ELR (cell line): ENCODE measurements at places on chromosomes 4 and X.

- DNase-seq, result no peak
These were observed 27.5 kb upstream of the MXD4 start for GRCh38 chr4:2289311-2289954.

- DNase-seq, result peak; percentile 71
These were observed 57.1 kb upstream of the NPFFR2 start for GRCh38 chr4:71974681-71975080.

DNA sequence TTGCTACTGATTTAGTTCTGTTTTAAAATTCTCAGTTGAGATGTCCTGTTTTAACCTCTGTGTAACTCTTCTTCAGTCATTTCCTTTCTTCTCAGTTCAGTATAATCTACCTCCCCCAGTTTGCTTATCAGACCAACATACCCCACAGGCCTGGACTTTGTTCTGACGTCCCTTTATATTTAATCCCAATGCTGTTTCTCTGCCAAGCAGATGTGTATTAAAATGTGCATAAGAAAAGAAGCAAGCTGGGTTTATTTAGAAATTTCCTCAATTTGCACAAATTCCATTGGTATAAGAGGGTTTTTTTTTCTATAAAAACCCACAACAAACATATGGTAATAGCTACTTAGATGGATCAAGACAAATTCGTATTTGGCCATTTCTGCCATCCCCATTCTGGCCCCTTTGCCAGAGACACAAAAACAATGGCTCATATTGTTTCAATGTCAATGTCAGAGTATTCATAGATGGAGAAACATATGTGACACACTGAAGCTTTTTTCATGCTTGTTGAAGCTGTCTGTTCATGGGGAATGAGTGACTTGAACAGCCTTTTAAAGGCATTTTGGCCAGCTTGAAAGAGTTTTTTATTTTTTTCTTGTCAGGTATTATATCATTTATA, 24.5 kb downstream of the HCCS start:
- no peak for DNase-seq

GRCh38 chrX:27660878-27661277, 70.7 kb downstream of the DCAF8L2 start:
- no peak for DNase-seq

- DNase-seq, result no peak
These were observed 2.8 kb upstream of the TIFA start for GRCh38 chr4:112288455-112288854.

- peak; percentile 33 for DNase-seq
These were observed 54.3 kb upstream of the PUDP start for GRCh38 chrX:7202206-7202605.

DNA sequence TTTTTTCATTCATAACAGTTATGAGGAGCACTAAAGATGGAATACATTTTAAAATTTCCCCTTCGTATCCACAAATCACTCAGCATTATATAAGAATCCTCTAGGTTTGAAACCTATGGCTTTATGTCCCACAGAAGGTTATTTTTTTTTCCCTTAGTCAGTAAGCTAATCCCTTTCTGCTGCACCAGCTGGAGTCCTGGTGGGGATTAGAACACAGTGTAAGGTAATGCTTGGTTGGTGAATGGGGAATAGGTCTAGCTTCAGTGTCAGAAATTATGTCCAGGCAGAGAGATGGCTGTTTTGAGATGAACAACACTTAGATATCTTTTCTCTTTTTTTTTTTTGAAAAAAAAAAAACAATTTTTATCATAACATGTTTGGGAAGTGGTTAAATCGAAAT, 116.6 kb downstream of the RASGEF1B start:
- DNase-seq, result no peak

DNA sequence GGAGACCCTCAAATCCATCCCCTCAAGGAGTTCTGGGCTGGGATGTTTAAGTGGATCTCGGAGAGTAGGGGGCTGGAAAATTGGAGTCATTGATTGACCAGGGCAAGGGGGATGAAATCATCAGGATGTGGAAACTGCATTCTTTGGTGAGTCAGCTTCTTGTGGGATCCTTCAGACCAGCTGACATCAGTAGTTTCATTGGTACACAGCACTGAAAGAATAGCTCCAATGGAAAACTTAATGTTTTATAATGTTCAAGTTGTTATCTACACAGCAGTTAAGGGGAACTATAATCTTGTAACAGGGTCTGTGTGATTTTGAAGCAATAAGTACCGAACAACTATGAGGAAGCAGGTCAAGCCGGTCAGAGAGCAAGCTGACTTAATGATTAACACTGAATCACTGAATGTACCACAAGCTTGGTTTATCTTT, 506.1 kb downstream of the RPA4 start:
- peak; percentile 77 for DNase-seq

DNA sequence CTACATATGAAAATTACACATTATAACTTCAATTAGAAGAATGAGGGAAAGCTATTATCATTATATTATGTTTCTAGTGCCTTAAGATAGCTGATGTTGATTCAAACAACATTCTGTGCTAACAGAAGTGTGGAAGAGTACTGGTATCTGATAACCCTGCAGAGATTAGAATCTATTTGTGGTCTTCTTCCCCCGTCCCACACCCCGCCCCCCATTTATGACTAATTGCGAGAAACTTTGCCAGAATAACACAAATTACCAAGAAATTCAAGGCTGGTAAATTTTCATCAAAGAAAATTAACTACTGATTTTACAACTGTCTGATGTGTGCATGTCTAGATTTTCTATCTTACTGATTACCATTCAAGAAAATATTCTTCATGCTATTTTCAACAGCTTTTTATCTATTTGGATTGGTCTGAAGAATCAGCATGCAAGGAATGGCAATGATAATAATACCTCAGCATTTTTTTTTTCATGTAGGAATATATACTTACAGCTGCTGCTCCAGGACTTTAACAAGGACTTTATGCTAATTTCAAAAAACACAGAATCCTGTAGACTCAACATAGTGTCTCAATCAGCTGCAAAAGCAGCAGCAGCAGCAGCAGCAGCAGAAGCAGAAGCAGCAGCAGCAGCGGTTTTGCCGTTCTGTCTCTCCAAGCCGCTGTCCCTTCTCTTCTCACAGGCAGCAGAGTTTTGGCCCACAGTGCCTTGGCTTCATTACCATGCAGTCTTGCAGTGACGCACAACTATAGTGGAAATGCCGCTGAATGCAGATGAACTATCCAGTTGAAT, 126.7 kb downstream of the FRYL start:
- DNase-seq, result peak; percentile 40

- no peak for DNase-seq
These were observed 419.5 kb upstream of the RPS6KA3 start for GRCh38 chrX:20686256-20686655.

DNA sequence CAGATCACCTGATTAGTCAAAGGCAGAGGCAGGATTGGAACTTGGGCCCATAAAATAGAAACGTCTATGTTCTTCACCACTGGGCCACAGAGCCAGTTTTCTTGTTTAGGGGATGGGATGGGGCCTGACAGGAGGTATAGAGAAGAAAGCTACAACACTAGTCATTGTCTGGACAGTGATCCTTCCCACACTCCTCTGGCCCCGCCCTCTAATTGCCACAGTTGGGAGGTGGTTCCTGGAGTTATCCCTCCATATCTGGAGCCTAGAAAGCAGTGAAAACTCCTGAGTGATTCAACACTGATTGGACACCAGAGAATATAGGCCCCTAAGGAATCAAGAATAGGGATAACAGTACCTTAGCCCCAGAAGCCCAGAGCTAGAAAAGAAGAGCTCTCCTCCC, 22.9 kb downstream of the RASL11B start:
- DNase-seq, result no peak

GRCh38 chr4:16728111-16728510, 170.3 kb downstream of the LDB2 start:
- no peak for DNase-seq

GRCh38 chrX:150872773-150873336, 25.6 kb downstream of the CD99L2 start:
- DNase-seq, result no peak

GRCh38 chrX:15870310-15870709, 15.7 kb upstream of the AP1S2 start:
- DNase-seq, result no peak

- DNase-seq, result peak; percentile 49
These were observed 178.2 kb upstream of the HCCS start for GRCh38 chrX:10932842-10933440.

GRCh38 chr4:3043282-3044020, 30.9 kb downstream of the HTT-AS start:
- no peak for DNase-seq

DNA sequence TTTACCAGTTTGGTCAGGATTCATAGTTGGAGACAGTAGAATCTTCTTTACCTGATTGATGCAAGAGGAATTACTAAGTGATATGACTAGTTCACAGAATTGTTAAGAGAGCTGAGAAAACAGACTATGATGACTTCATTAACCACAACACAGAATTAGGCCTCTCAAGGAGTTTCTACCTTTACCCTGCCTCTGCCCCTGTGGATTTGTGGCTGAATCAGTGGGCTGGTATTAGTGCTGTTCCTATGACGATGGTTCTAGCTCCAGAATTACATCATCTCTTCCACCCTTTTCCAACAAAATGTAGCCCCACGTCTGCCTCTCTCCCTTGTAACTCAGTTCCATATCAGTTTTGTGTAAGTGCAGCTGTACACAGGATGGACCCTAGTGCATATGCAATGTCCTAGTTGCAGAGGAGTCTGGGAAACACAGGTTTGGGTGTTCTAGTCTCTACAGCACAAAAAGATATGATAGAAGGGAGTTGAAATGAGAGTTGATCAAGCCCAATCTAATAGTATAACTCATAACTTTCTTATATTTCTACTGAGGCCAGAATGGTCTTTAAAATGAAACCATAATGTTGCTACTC, 99.3 kb downstream of the ANXA5 start:
- DNase-seq, result peak; percentile 42

DNA sequence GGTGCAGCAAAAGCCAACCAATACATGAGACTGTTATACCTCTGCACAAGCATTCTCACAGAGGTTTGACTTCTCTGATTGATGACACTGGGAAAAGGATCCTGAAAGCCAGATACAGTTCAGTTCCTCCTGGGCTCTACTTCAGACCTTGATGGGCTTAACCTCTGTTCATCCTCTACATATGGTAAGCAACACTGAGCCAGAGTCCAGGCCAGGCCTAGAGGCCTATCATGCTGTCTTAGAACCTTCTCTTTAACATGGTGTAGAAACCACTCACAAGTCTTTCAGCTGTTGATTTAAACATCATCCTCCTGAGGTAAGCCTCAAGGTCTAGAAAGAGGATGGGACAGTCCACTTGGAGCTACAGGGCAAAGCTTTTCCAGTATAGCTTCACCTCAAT, 9.2 kb downstream of the MAD2L1 start:
- DNase-seq, result no peak

- no peak for DNase-seq
These were observed 903.4 kb downstream of the TECRL start for GRCh38 chr4:63505714-63506460.

- DNase-seq, result no peak
These were observed 62.1 kb downstream of the GPRIN3 start for GRCh38 chr4:89245459-89245858.

GRCh38 chr4:110710070-110710469, 87.2 kb upstream of the PITX2 start:
- DNase-seq, result no peak

- no peak for DNase-seq
These were observed 7.4 kb downstream of the SNCA start for GRCh38 chr4:89829470-89830138.

- DNase-seq, result no peak
These were observed 224.6 kb upstream of the PPARGC1A start for GRCh38 chr4:24114444-24114843.

GRCh38 chr4:41475402-41475801, 62.6 kb upstream of the LIMCH1 start:
- DNase-seq, result peak; percentile 3

DNA sequence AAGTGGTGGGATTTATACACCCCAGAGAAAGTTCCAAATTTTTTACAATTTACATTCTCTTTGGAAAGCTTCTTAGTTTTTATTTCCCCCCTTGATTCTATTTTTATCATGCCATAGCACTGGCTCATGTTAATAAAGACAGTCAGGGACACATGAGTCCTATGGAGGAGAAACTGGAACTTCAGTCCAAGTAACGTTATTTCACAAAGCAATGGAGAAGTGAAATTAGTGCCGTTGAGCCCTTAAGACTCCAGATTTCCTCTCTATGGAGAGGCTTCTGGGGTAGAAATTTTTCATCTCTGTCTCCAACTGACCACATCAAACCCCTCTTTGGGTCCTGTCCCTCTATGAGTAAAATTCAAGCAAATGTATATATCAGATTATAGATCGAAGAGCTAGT, 12.8 kb upstream of the TASL start:
- DNase-seq, result no peak

DNA sequence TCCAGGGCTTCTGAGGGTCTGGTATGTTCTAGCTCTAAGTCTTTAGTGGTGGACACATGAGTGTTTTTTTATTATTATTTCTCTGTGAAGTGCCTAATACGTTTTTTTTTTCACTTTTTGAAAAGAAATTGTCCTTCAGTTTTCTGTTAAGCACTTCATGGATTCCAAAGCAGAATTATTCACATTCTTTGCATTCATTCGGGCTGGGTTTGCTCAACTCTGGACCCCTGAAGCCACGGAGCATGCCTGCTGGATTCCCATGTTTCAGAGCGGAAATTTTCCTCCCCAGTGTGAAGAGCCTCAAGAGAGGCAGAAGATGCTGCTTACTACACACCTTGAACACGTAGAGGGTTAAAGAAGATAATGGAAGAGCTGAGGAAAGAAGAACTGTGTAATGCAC, 107.5 kb downstream of the EGF start:
- DNase-seq, result no peak

DNA sequence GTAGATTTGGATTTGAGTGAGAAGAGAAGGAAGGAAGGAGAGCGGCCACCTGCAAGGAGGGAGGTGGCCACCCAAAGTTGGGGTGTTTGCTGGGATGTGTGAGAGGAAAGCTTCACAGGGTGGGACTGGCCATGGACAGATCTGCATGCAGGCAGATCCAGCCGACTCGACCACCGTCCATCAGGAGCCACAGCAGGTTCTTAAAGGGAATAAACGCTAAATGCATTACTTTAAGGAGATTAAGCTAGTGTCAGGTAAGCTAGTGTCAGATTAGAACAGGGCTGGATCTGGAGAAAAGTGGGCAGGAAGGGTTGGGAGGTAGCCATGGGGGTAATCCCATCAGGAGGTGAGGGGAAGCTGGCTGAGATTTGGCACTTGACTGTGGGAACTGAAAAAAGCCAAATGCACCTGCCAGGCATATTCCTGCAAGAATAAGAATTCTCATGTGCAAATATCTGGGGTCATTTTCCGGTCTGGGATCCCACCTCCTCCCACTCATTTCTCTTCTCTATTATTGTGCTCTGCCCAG, 79.6 kb downstream of the MGST2 start:
- DNase-seq, result no peak

DNA sequence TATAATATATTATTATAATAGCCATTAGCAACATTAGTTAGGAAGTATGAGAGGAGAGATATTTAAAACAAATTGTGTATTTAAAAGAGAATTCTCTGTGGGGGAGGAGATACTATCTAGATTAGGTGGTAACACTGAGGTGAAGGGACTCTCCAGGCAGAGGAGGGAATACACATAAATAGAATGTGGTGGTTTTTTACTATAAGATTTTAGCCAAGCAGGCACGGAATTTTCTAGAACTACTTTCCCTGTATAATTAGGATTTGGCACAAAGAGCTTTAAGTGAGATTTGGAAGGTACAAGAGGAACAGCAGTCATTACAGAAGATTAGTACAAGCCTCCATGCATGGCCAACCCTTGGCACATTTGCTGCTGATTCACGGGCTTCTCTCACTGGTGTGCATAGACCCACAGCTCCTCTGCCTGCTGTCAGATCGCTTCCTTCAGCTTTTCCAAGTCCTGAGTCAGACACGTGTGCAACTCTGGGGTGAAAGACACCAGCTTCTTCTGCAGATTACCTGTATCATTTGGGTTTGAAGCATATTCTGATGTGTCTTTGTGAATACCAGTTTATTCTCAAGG, 685.5 kb downstream of the KCTD8 start:
- DNase-seq, result peak; percentile 18
